ENCODE measurements at places on chromosomes 12 and 14.

GRCh38 chr14:81449114-81449513 is 49.0 kb upstream of the STON2 start:
- DNase-seq, result no peak

DNA sequence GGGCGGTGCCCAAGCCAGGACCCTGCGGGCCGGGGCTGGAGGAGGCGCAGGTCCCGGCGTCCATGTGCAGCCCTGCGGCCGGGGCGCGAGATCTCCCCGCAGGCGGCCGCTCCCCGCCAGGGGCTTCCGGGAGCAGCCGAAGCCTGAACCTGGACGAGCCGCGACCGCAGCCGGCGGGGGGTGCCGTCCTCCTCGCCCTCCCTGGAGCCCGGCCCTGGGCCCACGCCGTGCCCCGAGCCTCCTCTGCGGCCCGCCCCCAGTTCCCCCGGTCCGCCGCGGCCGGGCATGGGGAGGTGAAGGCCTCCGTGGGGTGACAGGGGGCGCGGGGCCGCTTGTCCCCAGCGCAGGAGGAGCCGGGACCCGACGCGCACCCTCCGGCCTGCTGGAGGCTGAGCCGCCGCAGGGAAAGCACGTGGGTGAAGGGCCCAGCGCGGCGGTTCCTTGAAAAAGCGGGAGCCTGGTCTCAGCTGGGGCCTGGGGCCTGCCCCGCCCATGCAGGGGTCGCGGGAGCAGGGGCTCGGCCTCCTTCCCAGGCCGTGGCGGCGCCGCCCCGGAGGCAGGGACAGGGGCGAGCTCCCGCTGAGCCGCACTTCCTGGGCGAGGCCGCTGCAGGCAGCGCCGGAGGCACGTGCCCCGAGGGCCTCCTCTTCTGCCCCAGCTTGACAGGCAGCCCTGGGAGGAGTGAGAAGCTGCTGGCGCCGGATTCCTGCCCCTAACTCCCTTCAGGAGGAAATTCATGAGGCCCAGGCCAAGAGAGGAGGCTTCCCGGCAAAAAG is 55.6 kb upstream of the PPP2R5C start:
- DNase-seq, result no peak

GRCh38 chr12:52126605-52127578 is 47.4 kb downstream of the SMIM41 start:
- DNase-seq, result no peak

DNA sequence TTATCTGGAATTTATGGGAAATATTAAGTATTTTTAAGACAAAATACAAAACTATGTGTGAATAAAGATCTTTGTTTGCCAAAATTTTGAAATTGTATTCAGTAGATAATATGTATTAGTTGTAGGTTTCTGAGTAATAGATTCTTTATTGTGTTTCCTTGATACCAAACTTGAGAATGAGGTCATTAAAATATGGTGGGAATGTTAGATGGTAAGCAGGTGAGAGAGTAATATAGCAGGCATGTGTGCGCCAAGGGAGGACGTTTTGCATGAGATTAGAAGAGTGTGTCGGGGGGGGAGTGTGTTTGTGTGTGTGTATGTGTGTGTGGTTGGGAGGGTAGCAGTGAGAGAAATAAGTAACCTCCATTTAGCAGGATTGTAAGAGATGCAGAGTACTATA is 376.5 kb downstream of the NPAS3 start:
- no peak for DNase-seq

DNA sequence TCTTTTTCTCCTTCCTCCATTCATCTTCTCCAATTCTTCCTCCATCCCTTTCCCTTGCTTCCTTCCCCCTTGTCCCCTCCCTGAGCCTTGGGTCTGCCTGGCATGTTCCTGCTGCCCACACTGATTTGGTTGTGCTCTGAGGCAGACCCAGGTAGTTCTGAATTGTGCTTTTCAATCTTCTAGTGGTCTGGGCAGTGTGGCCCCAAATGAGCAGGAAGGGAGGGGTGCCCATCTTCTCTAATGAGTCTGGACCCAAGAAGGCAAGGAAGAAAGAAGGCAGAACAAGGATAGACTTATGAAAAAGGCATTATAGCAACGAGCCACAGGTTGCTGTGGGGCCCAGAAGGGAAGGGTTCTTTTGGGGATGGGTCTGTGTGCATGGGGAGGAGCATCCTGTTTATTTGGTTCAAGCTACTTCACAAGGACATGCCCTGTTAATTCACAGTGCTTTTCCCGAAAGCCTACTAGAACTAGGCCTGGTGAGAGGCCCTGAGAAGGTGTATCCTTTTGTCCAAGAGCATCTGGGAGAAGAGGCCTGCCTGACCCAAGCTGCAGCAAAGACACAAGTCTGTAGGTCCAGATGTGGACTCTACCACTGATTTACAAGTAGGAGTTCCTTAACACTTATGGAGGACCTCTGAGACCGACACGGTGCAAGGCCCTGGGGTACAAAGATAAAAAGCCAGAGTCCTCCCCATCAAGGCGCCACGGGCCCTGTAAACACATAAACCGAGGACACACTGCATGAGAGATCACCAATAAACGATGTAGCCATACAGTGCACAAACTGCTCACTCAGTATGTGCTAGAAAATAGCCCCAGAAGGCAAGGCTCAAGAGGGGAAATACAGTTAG is 1.1 kb upstream of the SUSD6 start:
- no peak for DNase-seq

GRCh38 chr12:23552417-23552816 is 397.1 kb downstream of the SOX5 start:
- no peak for DNase-seq

- DNase-seq, result no peak
Observed at GRCh38 chr14:56562883-56563282, 16.7 kb upstream of the TMEM260 start.

DNA sequence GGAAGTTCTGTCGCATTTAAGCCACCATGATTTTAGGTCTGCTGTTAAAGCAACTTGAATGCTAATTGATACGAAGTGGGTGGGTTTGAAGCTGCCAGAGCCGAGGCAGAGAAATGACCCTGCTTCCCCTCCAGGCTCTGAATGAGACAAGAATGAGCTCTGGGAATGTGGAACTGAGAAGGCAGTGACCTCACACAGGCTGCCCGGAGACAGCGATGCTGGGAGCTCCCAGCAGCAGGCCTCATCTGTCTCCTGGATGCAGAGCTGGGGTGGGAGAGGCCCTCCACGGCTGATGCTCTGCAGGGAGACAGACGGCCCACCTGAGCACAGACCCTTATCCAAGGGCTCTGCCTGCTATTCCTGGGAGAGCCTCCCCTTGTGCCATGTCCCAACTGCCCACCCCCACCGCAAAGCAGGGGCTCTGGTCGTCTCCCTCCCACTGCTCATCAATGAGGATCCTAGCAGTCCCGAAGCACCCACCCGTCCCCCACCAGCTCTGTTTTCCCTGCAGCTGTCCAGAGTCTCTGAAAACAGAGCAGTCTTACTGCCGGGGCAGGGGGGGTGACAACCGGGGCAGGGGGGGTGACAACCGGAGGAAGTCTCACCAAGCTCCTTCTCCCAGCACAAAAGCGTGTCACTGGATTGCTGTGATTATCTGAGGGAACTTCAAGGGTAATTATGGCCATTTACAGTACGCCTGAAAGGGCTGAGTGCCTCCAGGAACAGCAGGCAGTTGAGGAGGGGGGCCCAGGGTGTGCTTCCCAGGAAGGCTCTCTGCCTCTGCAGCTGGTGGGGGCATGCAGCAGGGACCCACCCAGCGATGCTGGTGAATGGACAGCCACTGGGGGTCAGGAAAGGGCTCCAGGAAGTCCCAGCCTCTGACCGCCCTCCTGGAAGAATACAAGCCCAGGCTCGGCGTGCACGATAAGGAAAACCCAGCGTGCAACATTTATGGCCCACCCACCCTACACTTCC is 67.8 kb downstream of the CHGA start:
- peak; percentile 64 for DNase-seq

DNA sequence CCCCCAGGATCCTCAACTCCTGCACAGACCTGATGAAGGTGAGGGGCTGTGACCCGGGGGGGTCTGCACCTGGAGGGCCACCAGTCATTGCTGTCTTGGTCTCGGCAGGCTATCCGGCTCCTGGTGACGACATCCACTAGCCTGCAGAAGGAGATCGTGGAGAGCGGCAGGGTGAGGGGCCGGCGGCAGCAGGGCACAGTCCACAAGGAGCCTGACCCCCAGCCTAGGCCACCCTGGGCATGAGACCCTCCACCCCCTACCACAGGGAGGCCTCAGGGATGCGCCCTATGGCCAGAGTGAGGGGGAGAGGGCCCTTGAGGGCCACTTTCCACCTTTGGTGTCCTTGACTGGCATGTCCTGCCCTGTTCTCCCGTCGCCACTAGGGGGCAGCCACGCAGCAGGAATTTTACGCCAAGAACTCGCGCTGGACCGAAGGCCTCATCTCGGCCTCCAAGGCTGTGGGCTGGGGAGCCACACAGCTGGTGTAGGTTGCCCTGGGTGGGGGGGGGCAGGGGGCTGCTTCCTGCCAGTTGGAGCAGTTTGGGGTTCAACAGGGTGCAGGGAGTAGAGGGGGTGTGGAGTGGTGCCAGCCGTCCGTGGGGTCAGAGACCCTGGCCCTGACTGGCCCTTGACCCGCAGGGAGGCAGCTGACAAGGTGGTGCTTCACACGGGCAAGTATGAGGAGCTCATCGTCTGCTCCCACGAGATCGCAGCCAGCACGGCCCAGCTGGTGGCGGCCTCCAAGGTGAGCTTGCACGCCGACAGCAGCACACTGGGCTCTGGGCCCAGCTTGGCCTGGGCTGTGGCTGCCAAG is 25.0 kb downstream of the HIP1R start:
- DNase-seq, result no peak

DNA sequence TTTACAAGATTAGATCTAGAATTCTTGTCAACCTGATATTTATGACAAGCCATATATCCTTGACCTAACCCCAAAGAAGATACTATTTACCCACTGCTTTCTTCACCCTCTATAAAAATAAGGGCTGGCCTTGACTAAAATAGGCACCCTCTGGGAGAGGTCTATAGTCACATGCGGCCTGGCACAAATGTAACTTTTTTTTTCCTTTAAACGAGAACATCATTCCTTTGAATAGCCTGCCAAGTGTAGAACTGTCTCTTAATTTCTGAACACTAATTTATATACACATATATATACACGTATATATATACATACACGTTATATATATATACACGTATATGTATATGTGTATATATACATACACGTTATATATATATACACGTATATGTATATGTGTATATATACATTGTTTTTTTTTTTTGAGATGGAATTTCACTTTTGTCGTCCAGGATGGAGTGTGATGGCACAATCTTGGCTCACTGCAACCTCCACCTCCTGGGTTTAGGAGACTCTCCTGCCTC is 18.6 kb downstream of the PPTC7 start:
- DNase-seq, result no peak
